Stimulated activated naive CD4-positive, alpha-beta T cell treated with Interleukin-2 at 50 U/mL for 16 hours (primary cell): ENCODE measurements at places on chromosomes 16 and 17.

- no peak for DNase-seq
Observed at GRCh38 chr16:56409195-56409594, 16.1 kb downstream of the AMFR start.

- no peak for DNase-seq
Observed at GRCh38 chr17:73389411-73389810, 77.6 kb upstream of the CDC42EP4 start.

GRCh38 chr17:64783031-64783461 lies 120.9 kb upstream of the SMURF2 start:
- no peak for DNase-seq

GRCh38 chr17:42253578-42253977 lies 22.6 kb downstream of the STAT5B start:
- DNase-seq: no peak

GRCh38 chr16:53061701-53062159 lies 6.9 kb downstream of the CHD9 start:
- peak; percentile 2 for DNase-seq

- no peak for DNase-seq
Observed at GRCh38 chr17:48722915-48723422, at the start of gene PRAC2. PRAC2 (plus strand) TSS chr17:48723185; CDS start chr17:48724411, 1,226 bp downstream.

DNA sequence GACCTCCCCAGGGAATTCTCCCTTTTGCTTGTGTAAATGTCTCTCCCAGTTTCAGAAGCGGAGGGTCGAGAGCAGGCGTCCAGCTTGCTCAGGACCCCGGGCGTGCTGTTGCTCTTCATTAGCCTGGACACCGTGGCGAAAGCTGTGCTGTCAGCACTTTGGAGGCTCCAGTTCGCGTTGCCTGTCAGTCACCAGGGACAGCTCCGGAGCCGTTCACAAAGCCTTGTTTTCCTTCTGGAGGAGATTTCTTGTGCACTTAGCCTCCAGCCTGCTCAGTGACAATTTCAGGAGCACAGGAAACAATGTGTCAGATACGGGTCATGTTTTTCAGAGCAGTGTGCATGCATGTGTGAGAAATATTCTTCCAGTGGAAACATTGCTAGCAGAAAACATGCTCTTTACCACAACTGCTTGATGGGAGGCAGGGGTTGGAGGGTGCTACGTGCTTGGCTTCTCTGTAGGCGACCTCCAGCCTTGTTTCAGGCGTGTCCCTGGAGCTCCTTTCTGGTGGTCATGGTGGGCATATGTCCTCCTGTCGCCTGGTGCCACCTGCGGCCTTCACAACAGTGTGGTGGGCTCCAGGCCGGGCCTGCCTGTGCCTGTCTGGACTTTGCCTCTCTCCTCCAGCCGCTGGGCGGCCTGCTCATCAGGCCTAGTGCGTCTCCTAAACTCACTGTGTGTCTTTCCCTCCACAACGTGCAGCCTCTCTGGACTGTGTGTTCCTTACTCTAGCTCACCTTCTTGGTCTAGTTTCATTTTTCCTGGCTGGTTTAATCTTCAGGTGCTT lies 29.0 kb downstream of the ZNF750 start:
- no peak for DNase-seq

DNA sequence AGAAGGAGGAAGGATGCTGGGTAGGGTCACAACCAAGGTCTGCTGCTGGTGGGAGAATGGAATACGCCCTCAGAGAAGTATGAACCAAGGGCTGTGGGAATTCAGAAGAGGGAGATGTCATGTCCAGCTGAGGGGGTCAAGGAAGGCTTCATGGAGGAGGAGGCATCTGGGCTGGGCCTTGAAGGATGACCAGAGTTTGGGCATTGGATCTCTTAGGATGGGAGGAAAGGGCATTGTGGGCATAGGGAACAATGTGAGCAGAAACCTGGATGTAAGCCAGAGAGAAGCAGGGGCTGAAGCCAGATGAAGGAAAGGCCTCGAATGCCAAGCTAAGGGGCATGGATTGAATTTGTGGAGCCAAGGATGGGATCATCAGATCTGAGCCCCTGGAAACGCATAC lies 49.2 kb upstream of the MAP3K14 start:
- DNase-seq: no peak
